NCI-H2171 (cell line): ENCODE measurements at places on chromosomes 2 and 18.

DNA sequence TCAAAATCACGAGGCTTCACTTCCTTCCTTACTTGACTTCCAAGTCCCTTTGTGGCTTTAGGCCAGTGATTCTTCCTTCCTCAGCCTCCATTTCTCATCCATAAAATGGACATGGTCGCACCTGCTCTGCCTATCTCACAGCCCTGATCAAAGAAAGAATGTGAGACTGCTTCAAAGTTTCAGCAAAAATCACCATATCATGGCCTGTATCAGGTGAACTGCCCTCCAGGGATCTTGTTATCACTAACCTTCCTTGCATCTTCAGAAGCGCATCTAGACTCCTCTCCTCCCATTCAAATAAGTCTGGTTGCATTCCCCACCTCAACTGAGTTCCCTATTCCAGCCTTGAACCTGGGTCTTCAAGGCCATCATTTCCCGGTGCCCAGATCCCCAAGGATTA, 96.5 kb downstream of the TTC32 start:
- no peak for DNase-seq

DNA sequence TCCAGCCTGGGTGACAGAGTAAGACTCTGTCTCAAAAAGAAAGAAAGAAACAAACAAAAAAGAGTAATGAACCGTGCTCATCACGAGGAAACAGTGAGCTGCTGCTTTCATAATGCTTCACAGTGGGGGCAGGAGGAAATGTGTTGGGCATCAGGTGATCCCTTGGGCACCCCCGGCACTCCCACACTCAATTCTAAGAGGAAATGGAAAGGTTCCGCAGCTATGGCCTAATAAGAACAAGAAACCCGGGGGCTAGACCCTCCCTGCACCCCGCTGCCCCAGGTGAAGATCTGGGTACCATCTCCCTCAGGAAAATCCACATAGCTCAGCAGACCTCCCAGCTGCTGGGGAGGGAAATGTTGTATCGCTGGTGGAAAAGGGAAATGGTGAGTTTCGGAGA, 118.9 kb downstream of the LPIN1 start:
- no peak for DNase-seq

DNA sequence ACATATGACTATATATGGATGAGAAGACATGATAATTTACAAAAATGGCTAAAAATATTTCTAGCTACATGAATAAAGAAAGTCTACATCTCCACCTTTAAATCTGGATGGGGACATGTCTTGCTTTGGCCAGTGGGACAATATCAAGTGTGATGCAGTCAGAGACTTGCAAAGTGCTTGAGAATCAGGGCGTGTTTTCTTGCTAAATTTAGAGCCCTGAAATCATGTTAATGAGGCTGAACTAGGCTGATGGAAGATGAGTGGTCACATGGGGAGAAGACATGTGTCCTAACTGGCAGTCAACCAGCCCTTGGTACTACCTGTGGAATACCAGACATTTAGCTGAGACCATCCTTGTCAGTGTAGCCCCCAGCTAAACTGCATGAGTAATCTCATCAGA, 278.5 kb upstream of the RGPD4 start:
- no peak for DNase-seq

DNA sequence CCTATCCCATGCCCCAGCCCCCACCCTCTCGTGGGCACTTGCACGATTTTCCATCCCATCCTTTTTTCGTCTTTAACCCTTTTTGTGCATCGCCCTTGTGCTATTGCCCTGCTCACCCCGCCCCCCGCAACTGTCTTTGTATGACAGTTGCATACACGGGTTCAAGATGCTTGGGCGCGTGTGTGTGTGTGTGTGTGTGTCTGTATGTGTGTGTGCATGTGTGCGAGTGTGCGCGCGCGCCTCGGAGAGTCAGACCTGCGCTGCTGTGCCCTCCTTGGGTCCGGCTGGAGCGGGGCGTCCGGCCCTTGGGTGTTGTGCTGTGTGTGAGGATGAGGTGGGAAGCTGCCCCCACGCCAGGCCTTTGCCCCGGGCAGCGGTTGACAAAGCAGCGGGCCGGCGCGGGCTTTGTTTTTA, 230.7 kb downstream of the HAUS1 start:
- peak; percentile 56 for DNase-seq

DNA sequence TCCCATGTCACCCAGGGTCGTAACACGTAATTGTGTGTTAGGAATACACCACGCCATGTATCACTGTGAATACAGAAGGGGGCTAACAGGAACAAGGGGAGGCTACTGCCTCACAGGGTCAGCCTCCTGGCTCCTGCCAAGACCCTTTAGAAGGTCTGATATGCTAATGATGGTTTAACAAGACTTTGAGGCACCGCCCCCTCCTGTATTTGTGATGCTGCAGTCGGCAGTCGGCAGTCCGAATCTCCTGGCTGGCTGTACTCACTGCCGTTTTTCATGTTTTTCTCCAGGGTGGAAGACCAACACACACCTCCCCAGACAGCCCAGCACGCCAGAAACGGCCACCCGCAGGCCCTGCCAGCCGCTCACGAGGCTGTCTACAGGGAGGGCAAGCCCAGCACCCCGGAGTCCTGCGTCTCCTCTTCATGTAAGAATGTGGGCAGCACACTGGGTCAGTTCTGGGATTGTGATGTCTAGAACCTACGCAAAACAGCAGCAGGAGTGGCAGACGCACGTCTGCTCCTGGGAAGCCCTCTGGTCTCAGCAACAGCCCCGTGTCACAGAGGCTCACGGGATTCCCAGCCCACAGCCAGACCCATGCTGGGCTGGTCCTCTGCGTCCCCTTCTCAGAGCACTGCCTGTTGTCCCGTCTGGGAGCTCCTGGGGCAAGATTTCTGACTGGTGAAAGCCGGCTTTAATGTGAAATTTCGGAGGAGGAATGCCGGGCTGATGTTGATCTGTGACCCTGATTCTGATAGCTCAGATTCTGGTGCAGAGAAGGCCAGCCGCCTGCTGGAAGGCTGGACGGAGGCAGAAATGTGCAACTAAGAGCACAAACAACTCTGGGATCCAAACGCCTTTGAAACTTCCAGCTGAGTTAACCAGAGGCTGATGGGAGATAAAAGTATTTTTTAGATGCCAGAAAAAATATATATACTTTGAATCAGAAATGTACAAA, 39.7 kb upstream of the B3GNT7 start:
- no peak for DNase-seq

DNA sequence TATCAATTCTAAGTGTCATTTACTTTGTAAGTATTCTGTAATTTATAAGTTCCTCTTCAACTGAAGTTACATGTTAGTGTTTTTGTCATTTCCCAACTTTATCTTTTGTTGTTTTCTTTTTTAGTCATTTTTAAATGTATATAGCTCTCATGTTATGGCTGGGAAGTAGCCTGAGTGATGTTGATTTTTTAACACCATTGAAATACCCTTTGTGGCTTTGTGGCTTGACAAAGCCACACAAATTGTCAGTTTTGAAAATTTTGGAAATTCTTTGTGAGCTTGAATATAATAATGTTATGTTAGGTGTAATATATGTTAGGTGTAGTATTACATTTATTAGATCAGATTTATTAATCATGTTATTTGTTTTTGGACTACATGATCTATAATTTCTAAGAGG, 16.7 kb downstream of the DNAJC10 start:
- DNase-seq = no peak

GRCh38 chr2:71458413-71459083, 5.2 kb downstream of the DYSF start:
- DNase-seq = no peak
